Stimulated activated CD8-positive, alpha-beta memory T cell treated with anti-CD3 and anti-CD28 coated beads, Interleukin-4, amount 100 ng/mL, for 1 hour (primary cell): ENCODE measurements at places on chromosomes 11 and 22.

- no peak for DNase-seq
These were observed 1420.3 kb downstream of the BRD1 start for GRCh38 chr22:48407256-48407955.

GRCh38 chr11:86101493-86101892 lies 32.6 kb upstream of the PICALM start:
- no peak for DNase-seq

- DNase-seq: no peak
These were observed 597.2 kb downstream of the DLG2 start for GRCh38 chr11:85029964-85030363.

GRCh38 chr11:86800960-86801272 lies 574 bp downstream of the PRSS23 start:
- DNase-seq: no peak

GRCh38 chr11:122156940-122157382 lies 40.9 kb upstream of the BLID start:
- DNase-seq: no peak

GRCh38 chr11:100563541-100564280 lies 123.4 kb upstream of the ARHGAP42 start:
- DNase-seq: no peak

DNA sequence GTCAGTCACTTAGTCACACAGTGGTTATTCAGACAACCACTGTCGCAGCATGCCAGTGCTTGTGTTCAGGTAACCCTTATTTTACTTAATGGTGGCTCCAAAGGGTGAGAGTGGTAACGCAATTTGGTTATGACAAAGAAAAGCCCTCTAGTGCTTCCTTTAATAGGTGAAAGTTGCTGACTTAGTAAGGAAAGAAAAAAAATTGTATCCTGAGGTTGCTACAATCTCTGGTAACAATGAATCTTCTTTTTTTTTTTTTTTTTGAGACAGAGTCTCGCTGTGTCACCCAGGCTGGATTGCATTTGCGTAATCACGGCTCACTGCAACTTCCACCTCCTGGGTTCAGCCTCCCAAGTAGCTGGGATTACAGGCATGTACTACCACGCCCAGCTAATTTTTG lies 64.5 kb downstream of the C11orf91 start:
- DNase-seq: no peak

DNA sequence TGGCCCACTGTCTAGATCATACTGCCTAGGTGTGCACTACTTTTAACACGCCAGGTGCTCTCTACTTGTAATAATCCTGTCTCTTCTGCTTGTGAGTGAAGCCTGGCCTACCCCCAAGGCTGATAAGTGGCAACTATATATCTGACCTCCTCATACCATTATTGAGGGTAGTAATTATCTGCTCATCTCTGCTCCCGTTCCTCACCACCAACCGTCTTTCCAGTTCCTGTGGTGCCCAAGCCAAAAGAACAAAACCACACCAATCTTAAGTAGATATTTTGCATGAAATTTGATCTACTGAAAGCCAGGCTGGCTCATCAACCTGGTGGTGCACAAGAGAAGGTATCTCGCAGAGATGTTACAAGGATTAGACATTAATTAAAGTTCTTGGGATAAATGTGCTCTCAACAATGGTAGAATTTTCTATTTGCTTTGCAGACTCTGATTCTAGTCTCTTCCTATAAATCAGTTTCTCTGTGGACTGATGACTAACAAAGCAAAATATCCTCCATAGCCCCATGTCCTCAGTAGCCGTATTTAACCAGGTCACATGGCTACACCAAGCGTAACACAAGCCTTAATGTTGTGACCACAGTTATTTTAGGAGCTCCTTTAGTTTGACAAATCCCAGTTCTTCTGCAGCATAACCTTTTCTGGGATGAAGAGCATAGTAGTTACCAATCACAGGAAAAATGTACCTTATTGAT lies 267.2 kb downstream of the NTM start:
- no peak for DNase-seq

DNA sequence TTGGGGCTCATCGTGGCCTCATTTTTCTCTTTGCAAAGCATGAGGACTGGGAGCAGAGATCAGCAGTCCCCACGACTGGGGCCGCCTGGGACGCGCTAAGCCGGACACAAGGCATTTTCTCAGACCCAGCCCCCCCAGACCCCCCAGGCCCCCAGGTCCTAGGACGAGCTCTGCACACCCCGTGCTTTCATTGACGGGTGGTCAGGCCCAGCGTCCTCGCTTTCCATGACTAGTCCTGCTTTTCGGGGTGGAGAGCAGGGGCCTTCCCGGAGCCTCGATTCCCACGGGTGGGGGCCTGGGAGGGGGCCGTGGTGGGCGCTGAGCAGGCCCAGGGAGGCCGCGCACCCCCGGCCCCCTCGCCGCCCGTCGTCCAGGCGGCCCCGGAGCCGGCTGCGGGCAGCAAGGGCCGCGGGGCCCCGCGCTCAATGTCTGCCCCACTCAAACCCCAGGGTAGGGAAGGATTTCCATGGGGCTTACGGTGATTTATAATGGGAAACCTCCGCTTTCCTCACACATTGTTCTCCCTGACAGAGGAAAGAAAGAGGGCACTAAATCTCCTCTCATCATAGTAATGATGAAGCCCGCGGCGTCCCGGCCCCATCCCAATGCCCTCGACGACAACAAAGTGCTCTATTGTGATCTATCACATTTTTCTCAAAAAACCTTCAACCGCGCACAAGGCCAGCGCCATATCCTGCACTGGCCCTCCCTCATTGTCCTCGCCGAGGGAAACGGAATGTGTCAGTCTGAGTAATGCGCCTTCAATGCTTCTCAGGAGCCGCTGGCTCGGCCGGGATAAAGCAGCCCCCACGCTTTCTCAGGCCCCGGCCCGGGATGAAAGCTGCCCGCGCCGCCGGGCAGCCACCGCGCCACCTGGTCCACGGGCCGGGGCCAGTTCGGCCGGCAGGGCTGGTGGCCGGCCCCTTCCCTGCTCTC lies 10.4 kb upstream of the LINC01488 start:
- DNase-seq: no peak

GRCh38 chr22:43777286-43777685 lies 34.8 kb downstream of the EFCAB6 start:
- DNase-seq: no peak

- DNase-seq: no peak
These were observed 31.8 kb downstream of the CAPN1 start for GRCh38 chr11:65213322-65214211.

DNA sequence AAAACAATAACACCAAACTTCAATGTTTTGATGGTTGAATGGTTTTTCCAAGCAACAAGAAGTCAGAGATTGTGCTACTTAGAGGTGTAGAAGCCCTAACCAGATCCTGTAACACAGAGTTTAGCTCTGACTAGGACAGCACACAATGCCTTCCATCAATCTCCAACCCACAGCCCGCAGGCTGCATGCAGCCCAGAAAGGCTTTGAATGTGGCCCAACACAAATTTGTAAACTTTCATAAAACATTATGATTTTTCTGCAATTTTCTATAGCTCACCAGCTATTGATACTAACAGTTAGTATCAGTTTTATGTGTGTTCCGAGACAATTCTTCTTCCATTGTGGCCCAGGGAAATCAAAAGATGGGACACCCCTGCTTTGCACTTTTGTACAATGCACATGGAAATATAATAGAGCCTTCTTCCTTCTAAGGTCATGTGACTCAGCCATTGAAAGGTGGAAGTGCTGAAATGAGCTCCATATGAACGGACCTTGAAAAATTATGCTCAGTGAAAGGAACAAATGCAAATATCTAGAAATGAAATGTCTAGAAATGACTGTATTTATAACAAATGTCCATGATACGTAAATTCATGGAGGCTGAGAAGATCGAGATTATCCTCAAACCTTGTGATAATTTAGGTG lies 47.6 kb upstream of the VPREB1 start:
- DNase-seq: no peak

DNA sequence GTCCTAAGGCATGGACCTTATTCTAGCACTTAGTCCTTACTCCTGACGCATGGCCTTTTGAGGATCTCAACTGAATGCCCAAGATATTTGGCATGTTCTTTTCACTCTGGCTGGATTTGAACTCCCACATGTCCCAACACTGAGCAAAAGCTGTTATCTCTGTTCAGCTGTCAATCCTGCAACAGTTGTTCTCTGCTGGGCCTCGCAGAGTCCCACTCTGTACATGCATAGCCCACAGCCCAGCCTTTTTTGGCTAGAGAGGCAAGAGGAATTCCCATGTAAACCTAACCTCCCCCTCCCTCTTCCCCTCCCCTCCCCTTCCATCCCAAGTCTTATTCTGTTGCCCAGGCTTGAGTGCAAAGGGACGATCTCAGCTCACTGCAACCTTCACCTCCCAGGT lies 21.8 kb upstream of the DRG1 start:
- no peak for DNase-seq

GRCh38 chr11:120635136-120635810 lies 123.7 kb downstream of the GRIK4 start:
- no peak for DNase-seq

- DNase-seq: no peak
These were observed 92.8 kb downstream of the BRD1 start for GRCh38 chr22:49734882-49735281.

GRCh38 chr11:69166218-69167115 lies 10.7 kb downstream of the SMIM38 start:
- no peak for DNase-seq

- no peak for DNase-seq
These were observed 41.0 kb downstream of the PAX6 start for GRCh38 chr11:31770011-31770700.

- no peak for DNase-seq
These were observed 2.3 kb downstream of the MMP11 start for GRCh38 chr22:23774922-23775436.

DNA sequence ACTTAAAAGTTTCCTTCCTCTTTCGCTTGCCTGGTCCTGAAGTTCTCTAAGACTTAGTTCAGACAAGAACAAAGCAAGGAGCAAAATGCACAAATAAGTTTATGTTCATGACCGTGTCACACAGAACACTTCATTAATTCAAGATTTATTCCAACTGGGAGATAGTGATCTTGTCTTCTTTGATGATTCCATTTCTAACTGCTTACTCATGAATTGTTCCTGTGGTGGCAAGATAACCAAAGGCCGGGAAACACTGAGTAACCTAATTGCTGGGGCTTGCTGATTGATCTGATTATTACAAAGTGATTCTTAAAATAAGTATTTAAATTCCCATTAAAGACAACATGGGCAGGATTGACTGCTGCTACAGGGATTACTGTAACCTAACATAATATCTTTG lies 1462.9 kb upstream of the RAG2 start:
- no peak for DNase-seq

DNA sequence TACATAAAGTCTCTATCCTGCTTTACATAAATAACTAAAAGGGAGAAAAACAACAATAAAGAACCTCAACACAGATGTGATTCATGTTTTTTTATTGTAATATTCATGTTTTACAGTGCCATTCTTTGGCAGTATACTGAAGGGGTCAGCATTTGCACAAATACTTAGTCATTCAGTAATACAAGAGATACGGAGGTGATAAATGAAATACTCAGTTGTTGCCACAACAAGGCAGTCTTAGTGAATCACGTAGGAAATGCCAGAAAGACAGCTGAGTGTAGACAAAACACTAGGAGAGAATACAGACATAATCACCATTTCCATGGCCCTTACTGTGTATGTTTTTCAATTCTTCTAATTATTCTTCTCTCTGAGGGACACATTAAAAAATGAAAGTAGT lies 910.4 kb downstream of the METTL15 start:
- no peak for DNase-seq

- DNase-seq: peak; percentile 51
These were observed 9.9 kb upstream of the IGLL5 start for GRCh38 chr22:22877523-22878210.

- no peak for DNase-seq
These were observed 371 bp downstream of the SMCO4 start for GRCh38 chr11:93542811-93543229.

GRCh38 chr11:2797121-2797711 lies 88.4 kb downstream of the CDKN1C start:
- no peak for DNase-seq

DNA sequence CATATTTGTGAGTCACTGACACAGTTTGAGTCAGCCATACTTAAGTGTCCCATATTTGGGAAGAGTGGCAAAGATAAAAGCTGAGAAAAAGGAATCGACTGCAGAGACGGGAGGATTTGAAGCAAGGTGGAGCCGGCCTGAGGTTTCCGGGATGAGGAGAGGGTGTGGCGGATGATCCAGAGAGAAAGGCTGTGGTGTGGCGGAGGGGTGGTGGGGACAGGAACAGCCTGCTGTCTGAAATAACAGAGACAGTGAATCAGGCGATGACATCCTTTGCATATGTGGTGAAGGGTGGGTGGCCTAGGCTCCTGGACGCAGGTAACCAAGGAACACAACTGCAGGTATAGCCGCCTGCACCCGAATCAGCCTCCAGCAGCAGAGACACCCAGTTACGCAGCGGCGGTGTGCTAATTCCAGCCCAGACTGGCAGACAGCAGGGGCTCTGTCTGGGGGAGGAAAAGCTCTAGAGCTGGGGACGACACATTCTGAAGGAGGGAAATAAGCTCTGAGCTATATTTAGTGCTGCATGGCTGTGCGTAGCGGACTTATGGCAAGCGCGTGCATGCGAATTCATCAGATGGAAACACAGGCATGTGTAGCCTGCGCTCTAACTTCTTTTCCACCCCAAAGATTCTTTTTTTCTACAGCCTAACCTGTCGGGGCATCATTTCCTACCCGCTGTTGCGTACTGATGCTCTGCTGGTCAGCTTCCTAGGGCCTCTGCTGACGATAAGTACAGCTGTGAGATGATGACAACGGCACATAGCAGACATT lies 62.7 kb upstream of the BARX2 start:
- no peak for DNase-seq

GRCh38 chr22:50236731-50237409 lies 8.0 kb downstream of the TUBGCP6 start:
- DNase-seq: no peak

DNA sequence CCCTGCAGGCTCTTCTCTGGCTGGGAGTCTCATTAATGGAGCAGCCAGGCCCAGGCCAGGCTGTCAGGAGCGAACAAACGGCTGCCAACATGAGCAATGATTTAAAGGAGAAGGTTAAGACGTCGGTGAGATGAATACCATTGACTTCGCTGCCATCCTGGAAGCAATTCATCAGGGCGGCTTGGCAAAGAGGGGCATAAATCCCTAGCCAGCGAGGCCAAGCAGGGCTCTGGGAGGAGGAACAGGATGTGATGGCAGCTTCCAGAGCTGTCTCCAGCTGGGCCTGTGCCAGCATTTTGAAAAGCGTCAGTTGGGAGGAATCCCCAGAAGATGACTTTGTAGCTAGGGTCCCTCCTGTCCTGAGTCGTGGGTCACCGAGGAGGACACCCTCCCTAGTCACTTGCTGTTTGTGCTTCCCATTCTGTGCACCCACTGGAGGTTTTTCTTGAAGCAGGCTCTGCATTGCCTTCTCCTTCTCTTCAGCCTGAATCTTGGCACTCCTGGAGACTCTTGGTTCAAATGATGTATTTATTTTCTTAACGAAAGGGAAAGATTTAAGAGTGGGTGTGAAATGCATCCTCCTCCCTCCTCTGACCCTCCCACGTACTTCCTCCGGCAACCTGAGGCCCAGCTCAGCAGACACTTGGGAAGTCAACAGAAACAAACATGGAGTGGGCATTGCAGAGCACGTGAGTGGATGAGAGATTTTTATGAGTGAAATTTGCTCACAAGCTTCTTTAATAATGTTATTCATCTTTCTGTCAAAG lies 476.3 kb upstream of the CADM1 start:
- no peak for DNase-seq
